Fibroblast of skin of abdomen (primary cell): ENCODE measurements at places on chromosomes 7 and 10.

DNA sequence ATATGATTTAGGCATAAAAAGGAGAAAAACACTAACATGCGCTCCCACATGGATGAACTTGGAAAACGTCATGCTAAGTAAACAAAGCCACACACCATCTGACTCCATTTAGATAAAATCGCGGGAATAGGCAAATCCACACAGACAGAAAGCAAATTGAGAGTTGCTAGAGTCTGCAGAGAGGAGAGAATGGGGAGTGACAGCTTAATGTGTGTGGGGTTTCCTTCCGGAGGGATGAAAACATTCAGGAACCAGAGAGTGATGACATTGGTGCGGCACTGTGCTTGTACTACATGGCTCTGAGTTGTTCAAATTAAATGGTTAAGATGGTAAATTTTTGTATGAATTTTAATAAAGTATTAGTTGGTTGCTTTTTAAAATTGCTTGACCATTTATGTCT lies 482.9 kb upstream of the AKR1E2 start:
- no peak for DNase-seq

GRCh38 chr10:62250594-62251198 lies 17.9 kb downstream of the RTKN2 start:
- DNase-seq, result peak; percentile 53

DNA sequence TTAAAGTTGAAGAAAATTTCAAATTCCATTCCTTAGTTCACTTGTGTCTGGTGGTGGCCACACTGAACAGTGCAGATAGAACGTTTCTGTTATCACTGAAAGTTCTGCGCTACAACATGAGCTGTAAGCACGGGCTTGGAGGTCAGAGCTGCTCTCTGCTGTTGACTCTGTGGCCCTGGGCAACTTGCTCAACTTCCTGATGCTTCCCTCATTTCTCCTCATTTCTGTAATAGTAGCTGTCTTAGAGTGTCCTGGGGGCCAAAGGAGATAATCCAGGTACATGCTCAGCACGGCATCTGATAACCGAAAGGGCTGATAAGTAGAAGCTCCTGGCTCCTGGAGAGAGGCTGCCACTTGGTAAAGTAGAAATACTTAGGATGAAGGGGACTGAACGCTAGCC lies 92.3 kb upstream of the DUSP5 start:
- no peak for DNase-seq

- peak; percentile 25 for DNase-seq
Observed at GRCh38 chr7:34385384-34385783, 272.6 kb upstream of the NPSR1 start.

- DNase-seq, result no peak
Observed at GRCh38 chr7:128059143-128059988, 28.1 kb upstream of the LRRC4 start.

DNA sequence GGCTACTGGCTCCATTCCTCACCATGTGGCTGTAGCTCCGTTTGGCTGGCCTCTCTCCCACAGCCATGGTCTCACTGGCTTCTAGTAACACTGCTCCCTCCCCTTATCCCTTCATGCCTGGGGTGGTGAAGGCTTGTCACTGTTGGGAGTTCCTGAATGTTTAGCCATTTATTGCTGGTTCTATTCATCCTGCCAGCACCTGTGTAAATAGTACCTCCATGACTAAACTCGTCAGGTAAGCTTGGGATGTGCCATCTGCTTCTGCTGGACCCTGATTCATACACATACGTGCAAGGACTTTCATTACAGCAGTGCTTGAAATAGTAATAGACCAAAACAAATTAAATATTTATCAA lies 61.6 kb downstream of the CCDC71L start:
- DNase-seq, result no peak

DNA sequence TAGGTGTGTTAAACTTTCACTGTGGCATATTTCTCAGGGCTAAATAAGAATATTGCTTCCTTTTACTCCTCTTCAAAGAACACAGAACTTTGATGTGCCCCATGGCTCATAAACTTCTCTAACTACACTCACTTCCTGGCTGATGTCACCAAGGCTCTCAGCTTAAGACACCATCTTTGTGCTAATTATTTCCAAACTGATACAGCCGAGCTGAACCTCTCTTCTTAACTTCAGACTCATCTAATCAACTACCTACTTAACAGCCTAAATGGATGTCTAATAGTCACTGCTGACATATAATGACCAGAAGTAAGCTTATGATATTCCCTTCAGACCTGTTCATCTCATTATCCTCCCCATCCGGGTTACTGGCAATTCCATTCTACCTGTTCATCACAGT lies 3.6 kb downstream of the C10orf67 start:
- DNase-seq, result peak; percentile 51

GRCh38 chr10:21014141-21014540 lies 117.0 kb upstream of the NEBL start:
- DNase-seq, result no peak

DNA sequence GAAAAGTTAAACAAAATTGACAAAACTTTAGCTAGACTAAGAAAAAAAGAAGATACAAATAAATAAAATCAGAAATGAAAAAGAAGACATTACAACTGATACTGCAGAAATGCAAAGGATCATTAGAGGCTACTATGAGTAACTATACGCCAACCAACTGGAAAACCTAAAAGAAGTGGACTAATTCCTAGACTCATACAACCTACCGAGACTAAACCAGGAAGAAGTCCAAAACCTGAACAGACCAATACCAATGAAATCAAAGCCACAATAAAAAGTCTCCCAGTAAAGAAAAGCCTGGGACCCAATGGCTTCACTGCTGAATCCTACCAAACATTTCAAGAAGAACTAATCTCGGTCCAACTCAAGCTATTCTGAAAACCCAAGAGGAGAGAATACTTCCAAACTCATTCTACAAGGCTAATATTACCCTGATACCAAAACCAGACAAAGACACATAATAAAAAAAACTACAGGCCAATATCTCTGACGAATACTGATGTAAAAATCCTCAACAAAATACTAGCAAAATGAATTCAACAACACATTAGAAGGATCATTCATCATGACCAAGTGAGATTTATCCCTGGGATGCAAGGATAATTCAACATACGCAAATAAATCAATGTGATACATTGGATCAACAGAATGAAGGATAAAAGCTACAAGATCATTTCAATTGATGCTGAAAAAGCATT lies 20.3 kb downstream of the ELAPOR2 start:
- no peak for DNase-seq

- no peak for DNase-seq
Observed at GRCh38 chr10:117627561-117627960, 85.0 kb downstream of the EMX2 start.

DNA sequence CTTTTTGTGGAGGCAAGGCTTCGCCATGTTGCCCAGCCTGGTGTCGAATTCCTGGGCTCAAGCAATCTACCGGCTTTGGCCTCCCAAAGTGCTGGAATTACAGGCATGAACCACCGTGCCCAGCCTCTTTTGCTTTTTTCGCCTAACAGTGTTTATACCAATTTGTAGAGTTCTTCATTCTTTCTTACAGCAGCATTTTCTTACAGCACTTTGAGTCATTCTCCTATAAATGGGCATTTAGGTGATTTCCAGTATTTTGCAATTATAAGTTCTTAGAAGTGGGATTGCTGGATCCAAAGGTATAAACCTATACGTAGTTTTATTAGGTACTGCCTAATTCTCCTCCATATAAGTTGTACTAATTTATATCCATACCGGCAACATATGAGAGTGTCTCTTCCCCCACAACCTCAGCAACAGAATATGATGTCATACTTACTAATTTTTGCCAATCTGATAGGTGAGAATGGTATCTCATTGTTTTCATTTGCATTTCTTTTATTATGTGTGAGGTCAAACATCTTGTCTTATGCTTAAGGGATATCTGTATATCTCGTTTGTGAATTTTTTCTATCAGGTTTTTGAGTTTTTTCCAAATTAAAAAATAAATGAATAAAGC lies 39.1 kb downstream of the SUFU start:
- DNase-seq, result peak; percentile 32

DNA sequence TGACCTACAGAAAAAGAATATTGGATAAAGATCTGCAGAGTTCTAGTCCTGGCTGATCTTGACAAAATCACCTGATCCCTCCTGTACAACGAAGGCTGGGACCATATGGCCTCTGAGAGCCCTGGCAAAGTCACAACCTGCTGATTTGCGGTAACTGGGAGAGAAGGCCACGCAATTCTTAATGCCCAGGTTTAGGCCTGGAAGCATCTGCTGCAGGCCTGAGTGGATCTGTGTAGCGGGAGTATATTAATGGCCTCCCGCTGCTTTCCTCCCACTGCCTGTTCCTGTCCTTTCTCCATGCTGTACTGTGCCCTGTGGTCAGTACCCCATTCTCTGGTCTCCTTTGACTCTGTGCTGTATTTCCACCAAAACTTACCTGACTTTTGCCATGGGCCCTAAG lies 24.2 kb downstream of the AKR1B1 start:
- DNase-seq, result no peak

- DNase-seq, result no peak
Observed at GRCh38 chr10:27861781-27862180, 116.2 kb upstream of the MKX start.

DNA sequence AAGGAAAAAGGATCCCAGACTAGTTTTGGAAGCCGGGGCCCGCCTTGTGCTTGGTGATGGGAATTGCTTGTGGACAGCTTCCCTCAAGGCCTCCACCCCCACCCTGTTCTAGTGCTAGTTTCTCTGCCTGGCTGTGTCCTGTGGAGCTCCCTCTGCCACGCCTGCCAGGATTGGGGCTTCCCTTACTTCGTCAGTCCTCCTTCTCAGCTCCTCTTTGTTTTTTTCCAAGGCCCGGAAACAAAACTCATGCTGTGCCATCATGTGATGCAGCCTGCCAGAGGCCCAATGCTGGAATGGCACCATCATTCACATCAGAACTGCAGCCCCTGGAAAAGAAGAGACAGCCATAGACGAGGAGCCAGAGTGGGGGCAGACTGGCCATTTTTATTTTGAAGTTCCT lies 11.2 kb downstream of the YKT6 start:
- no peak for DNase-seq

GRCh38 chr7:110647266-110647665 lies 443.7 kb upstream of the LRRN3 start:
- no peak for DNase-seq

GRCh38 chr10:72274730-72275350 lies 1.1 kb downstream of the DDIT4 start:
- peak; percentile 60 for DNase-seq

DNA sequence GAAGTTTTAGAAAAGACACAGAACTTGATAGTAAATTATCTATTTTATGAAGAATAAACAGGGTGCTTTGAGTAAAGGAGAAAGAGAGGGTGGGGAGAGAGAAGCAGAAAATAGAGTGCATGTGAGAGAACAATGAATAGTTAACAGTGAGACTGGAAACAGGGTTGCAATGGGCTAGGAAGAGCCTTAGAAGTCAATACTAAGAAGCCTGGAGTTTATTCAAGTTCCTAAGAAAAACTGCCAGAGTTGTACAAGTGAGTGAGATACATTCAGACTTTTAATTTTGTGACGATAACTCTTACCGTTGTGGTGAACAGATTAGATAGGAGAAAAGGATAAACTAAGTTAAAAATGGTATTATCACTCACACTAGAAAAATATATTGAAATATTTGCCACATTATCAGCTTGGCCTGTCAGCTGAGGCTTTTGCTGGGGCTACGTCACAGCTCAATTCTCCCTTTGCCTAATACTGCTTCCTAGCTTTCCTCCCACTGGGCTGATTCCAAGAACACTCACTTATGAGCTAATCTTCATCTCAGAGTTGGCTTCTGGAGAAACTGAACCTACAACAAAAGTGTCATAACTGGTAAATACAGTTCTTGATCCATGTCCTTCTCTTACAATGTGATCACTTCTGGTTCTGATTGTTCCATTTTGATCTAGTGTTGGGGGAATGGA lies 92.7 kb downstream of the SEMA3D start:
- DNase-seq, result no peak

DNA sequence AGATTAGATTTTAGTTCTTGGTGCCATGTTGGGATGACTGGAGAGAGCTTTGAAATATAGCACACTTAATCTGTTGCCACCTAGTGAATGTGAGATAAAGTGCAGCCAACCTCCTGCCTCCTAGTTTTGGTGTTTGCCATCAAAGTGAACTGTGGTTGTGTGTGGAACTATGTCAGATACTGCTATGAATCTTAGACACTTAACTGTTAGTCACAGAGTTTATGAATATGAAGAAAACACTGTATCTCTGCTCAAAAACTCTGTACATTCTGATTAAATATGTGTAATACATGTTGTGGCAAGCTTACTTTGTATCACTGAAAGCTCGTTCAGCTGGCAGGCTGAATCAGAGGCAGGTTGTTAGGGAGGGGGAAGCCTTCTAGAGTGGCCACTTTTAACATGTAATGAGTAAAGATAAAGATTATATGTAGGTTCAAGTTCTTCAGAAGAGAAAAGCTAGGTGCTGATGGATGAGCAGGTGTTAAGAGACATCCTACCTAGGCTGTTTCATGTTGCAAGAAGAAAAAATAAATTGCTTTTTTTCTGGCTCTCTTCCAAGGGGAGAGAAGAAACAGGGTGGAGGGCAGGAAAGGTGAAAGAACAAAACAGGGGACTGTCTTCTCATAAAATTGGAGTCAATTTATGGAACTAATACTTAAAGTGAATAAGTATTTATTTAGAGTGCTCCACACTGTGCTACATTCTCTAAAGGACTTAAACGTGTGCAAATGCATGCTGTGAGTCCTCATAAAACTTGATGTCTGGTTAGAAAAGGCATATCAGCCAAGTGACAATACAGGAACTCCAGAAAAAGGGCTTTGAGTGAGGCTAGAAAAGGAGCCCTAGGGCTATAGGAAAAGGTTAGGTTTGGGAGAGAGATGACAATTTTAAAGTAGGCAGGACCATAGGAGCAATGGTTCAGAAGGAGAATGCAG lies 14.1 kb upstream of the LAMB1 start:
- peak; percentile 51 for DNase-seq

DNA sequence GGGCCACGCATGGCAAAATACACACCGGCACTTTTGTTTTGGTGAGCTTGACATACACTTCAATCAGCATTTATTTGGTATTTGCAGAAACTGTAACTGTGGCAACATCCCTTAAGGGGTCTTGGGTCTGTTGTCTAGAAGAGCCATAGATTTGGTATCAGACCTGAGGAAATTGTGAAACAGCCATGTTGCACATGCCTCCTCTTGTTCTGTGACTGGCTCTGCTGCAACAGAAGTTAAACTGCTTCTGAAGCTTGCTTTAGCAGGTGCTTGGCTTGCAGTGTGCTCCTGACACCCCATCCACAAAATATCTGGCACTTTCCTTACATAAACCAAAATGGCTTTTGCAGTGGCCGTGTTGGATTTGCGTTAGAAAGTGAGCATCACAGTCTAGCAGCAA lies 247.3 kb downstream of the GATA3 start:
- no peak for DNase-seq
